ENCODE measurements at places on chromosomes 5 and 9.

DNA sequence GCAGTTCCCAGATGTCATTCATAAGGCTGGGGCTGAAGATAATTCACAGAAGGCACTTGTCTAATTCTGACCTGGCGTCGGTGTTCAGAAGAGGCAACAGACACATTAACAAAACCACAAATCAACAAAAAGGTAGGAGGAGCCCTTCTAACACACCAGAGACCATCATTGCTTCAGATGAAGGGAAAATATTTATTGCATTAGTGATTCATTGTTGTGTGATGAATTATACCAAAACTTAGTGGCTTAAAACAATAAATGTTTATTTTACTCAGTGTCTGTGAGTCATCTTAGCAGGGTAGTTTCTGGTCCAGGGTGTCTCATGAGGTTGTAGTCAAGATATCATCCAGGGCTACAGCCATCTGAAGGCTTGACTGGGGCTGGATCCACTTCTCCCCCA is 91.3 kb upstream of the KIF2A start:
- no peak for DNase-seq

DNA sequence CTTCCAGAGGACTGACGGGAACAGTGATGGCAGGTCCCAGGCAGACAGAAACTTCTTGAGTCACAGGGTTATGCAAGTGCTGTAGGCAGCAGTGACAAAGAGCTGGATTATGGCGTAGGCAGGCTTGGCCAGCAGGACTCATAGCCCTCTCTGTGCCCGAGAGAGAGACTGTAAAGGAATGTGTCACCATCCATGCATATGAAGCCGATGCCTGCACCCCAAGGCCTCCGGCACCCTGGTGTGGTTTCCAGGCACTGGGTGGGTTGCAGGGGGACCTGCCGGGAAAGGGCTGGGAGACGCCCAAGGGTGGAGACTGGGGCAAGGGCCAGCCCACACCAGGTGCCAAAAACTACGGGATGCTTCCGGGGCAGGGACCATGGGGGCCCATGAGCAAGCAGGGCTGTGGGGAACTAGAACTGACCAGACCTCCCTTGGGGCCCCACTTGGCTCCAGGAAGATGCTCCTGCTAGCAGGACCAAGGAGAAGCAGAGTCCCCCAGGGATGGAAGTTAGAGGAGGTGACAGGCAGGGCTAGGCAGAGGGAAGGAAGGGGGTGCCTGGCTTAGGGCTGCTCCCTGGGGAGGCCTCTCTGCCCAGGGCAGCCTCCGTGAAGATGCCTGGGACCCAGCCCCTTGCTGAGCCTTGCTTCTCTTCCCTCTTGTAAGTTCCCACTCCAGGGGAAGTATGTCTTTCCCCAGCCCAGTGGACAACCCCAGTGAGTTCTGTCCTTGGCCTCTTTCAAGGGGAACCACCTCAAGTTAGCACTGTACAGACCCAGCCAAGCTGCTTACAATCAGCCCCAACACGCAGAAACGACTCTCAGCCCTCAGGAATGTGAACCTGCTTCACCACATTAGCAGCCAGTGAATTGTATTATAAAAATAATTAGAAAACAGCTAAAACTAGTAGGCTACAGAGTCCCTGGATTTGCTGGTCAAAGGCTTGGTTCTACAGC is 10.5 kb upstream of the IPPK start:
- DNase-seq = no peak

GRCh38 chr5:191949-192690 is 825 bp downstream of the LRRC14B start:
- DNase-seq = no peak

GRCh38 chr5:142652563-142652962 is 33.3 kb downstream of the FGF1 start:
- DNase-seq = no peak

- DNase-seq = no peak
These were observed 3.3 kb downstream of the SLC46A2 start for GRCh38 chr9:112887381-112887780.

- no peak for DNase-seq
These were observed 11.3 kb downstream of the FOXD1 start for GRCh38 chr5:73437101-73437776.
